ENCODE measurements at places on chromosomes 4 and X.

DNA sequence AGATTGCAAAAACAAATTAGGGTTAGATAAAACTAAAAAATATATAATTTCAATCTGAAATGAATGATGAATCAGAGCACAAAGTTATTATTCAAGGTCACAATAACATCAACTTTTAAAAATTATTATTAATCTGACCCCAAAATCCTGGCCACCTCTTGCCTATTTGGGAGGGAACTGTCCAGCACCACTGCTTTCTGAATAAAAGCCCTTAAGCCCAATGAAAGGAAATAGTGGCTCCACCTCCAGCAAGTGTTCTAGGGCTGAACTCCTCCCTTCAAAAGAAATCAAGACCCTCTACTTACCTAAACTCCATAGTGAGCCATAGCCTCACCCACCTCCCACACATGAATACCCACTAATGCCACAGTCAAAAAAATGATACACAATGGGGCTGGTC lies 208.2 kb downstream of the PARM1 start:
- DNase-seq, result no peak

- no peak for DNase-seq
These were observed 64.8 kb downstream of the QDPR start for GRCh38 chr4:17447056-17447455.

DNA sequence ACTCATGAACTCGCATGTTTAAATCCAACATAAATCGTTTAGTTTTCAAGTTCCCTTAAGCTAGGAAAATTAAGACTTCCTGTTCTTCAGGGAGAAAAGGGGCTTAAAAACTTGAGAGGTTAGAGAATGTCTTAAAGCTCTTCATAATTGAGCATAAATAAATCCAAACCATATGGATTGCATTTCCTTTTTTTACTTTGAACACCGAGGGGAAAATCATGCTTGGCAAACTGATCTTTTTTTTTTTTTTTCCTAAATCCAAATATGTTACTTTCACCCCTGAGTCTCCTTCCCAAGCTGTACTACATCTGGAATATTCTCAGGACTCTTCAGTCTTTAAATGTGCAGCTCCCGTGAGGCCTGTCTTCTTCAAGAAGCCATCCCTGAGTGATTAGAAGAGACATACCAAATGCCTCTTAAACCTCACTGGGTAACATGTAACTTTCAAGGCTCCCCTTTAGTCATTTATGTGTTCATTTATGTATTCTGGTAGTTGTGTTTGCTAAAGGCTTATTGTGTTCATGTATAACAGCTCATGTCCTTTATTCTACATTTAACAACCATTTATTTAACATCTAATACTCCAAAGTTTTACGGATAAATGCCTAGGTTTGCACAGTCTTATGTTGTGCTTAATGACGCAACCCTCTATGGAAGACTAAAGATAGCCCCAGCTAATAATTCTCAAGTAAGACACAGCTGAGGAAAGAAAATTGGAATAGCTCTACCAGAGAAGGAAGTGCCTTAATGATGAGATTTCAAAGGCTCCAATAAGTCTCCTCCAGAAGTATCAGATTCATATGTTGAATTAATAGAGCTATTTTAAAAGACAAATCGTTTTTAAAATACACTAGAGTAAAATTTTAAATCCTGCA lies 107.0 kb downstream of the AGTR2 start:
- no peak for DNase-seq

GRCh38 chrX:134024686-134025377 lies 39.4 kb upstream of the GPC3 start:
- no peak for DNase-seq

DNA sequence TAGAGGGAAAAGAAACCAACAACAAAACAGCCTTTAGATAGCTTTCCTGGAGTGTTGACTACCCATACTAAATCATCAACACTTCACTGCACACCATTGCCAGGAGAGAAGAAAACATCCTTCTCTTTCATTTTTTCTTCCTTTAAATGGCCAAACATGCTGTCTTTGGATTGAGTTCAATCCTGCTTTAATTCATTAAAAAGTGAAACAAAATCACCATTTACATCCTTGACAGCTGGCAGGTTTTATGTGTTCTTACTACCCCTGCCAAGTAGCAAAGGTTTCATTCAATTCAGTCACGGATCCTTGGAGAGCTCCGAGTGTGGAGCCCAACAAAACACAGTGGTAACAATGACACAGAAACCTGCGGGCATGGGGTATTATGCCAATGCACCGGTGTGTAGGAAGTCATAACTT lies 568.3 kb downstream of the ANKRD50 start:
- no peak for DNase-seq
